ENCODE measurements at places on chromosomes 1 and 21.

- no peak for DNase-seq
Observed at GRCh38 chr1:78122389-78122788, 76.6 kb downstream of the GIPC2 start.

DNA sequence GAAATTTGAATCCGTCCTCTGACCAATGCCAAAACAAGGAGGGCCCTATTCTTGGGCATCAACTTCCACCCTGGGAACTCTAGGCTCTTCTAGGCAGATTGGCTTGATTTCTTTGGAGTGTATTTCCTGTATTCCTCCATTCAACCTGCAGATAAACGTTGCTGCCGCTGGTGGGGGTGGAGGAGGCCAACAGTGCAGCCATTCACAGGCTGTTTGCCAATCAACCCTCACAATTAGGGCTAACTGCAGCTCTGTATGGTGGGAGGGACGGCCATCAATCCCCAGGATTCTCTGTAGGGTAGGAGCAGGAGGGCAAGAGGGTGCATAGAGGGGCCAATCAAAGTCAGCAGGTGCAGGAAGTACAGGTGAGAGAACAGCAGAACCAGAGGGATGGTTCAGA, 273.1 kb upstream of the PROX1 start:
- no peak for DNase-seq

DNA sequence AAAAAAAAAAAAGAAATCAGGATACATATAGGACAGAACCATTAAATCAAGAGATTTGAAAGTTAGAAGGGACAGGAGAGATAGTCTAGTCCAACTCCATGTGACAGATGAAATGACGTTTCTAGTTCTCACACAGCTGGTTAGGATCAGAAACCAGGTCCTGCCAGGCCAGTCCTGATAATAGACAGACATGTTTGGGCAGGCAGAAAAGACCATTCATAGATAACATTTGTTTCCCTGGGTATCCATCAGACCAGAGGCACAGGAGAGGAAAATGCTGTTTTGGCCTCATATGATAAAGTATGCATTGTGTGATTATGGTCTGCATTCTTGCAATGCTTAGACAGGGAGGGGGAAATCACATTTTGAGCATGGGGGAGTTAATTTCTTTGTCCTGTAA, 29.3 kb downstream of the ZBTB8B start:
- DNase-seq, result no peak

DNA sequence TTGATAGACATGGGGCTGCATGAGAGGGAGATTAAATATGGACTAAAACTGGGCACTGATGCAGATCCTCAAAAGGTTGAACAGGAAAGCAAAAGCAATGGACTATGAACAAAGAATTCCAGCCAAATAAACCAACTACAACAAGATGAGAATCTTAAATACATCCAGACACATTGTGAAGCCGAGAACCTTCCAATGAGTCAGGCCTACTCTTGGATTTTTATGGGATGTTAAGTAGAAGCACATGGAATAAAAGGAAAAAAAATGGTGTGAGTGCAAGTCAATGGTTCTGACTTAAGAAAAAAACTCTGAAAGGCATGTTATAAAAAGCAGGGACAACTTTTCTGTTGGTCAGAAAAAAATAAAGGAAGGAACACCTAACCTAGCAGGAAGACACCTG, 227.2 kb downstream of the DPYD start:
- DNase-seq, result peak; percentile 44

DNA sequence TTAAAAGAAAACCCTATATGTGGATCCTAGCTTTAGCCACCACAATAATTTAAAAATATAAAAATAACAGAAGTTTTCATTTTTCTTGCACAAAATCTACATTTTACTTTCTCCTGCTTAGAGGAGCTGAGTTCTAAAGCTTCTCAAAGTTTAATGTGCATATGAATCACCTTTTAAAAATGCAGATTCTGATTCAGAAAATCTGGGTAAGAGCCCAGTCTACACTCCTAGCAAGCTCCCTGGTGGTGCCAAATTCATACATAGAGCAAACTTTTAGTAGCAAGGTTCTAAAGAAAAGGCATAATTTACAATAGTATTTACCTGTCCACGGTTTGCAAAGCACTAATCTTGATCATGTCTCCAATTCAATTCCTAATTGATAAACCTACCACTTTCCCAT, 19.3 kb downstream of the RSBN1 start:
- DNase-seq, result no peak

DNA sequence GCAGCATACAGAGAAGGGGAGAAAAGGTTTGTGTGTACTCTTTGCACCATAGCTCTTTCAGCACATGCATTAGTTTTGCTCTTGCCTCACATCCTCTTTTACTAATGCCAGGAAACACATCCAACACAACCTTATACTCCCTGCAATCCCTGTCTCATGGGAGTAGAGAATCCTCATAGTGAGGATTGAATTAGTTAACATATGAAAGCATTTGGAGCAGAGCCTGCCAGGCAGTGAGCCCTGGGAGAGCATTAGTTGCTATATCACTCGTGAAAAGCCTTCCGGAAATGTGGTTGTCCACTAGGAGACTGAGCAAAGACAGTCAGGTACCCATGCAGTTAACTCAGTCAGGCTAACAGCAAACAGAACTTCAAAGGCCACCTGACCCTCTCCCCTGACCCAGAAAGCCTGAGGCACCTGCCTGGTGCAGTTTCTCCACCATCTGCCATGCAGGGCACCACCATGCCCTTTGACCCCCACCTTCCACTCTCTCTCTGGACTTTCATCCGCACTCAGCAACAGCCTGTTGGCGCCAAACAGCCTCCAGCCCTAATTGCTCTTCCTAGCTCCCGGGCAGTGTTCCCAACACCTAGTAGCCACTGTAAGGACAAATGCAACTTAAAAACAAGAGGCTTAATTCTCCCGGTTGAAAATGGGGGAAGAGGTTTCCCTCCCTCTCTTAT, 14.9 kb upstream of the AGT start:
- peak; percentile 25 for DNase-seq

- DNase-seq, result no peak
Observed at GRCh38 chr1:38577937-38578270, 281.7 kb downstream of the RRAGC start.

DNA sequence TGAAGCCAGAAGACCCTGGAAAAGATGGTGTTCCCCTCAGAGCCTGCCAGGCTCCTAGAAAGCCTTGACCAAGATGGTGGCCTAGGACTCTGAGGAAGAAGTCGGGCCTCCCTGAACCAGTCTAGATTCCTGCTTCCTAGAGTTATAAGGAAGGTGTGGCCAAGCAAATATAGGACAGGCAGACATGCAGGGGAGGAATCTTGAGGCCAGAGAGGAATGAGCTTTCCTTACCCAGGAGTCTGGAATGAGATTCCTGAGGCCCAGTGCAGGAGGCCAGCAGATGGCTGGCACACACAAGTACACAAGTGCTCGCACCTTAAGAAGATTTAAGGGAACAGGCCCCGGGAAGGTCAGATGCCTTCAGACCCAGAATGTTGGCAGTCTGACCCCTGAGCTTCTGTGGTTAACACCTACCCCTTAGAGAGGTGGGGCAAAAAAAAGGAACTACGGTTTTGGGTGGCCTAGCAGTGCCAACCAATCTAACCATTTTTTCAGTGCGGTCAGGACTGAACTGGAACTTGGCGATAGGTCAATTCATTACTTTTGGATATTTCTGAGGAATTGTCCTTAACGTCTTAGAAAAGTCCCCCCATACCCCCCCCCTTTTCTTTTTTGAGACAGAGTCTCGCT, 73.3 kb downstream of the MDM4 start:
- DNase-seq, result peak; percentile 19

DNA sequence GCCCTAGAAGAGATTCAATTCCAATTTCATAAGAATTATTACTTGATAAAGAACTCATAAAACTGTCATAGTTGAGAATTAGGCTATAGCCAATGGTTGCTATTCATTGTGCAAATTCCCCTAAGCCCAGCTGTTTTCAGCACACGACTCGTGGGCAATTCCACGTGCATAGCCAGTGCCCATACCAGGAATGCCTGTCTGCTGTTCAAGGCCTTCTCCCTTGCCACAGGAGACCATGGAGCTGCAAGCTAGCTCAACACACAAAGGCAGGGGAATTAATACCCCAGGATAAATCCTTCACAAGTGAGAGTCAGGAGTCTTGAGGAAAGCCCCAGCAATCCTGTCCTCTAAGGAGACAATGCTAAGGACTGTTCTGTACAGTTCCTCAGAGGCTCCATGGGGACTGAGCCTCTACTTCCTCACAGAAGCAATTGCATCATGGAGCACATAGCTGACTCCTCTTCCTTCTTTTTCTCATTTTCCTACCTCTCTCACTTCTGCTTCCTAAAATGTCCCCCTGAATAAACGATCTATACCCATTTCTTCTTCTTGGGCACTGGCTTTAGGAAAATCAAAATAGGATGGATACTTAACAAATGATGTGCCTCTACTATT, 19.1 kb upstream of the CHRM3 start:
- no peak for DNase-seq

- peak; percentile 66 for DNase-seq
Observed at GRCh38 chr21:15437883-15438282, 291.9 kb upstream of the USP25 start.

GRCh38 chr1:31834501-31834900, 18.7 kb upstream of the SPOCD1 start:
- DNase-seq, result no peak

- peak; percentile 55 for DNase-seq
Observed at GRCh38 chr21:39681845-39682244, 63.1 kb upstream of the IGSF5 start.

- no peak for DNase-seq
Observed at GRCh38 chr1:73859227-73859626, 338.7 kb downstream of the LRRIQ3 start.

DNA sequence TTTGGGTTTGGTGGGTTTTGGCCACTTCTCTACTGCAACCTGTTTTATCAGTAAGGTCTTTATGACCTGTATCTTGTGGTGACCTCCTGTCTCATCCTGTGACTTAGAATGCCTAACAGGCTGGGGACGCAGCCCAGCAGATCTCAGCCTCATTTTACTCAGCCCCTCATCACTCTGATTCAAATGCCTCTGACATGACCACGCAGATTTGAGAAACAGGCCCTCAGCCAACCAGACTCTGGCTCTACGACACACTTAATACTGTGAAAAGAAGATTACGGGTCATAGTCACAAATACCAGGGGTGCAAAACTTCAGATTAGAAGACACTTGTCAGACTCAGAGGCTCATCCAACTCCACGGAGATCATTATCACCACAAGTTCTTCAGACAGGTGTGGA, 28.3 kb upstream of the KIF26B start:
- DNase-seq, result no peak

- DNase-seq, result no peak
Observed at GRCh38 chr1:39585933-39586332, 9.3 kb upstream of the PABPC4 start.

GRCh38 chr1:195195423-195196057, 1412.7 kb downstream of the KCNT2 start:
- no peak for DNase-seq

GRCh38 chr1:183331091-183331742, 87.0 kb downstream of the NMNAT2 start:
- no peak for DNase-seq

DNA sequence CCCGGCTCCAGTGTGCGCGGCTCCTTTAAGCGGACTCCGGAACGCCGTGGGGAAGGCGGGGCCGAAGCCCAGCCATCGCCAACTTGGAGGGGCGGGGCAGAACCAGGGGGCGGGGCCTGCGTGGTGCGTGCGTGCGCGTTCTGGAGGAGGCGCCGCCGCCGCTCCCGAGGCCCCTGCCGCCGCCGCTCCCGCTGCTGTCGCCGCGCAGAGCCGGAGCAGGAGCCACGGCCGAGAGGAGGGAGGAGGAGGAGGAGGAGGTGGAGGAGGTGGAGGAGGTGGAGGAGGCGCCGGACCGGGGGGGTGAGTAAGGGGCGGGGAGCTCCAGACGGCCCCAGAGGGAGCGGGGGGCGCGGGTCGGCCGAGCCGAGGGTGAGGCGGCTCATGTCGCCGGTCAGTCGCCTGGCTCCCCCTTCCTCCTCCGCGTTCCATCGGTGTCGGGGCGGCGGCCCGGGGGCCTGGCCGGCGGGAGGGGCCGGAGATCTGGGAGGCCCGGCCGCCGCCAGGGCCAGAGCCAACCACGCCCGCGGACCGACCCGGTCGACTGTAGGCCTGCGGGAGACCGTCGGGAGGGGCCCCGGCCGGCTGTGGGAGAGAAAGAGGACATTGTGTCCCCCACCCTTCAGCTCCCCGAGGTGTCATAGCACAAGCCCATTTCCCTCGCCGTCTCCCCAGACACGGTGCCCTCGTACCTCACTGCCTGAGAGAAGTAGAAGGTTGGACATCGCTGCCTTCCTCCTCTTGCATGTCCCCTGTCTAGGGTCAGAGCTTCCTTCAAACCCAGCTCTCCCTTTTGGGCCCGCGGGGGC, at the start of gene RAP1A:
Gene RAP1A, plus strand, starts transcription at position 155 of the 806 bp plus-strand sequence. CDS start 71,572 bp downstream, outside the sequence.
- peak; percentile 73 for DNase-seq

- DNase-seq, result no peak
Observed at GRCh38 chr21:42309753-42310213, 5.4 kb downstream of the TFF3 start.

DNA sequence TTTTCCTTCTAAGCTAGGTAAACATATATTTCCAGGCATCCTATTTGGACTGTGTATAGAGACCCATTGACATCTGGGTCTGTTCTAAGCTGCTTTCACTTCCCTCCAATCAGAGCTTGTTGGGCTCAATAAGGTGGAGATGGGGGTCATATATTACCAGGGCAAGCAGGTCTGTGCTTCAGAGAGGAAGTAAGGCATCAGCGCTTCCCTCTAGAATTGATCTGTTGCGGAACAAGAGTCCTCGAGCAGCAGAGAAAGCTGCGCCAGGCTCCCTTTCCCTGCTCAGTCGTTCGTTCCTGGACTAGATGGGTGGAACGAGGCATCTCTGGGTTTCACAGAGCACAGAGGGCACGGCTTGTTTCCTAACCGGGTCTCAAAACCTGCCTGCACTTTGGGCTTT, 63.5 kb downstream of the DISC1 start:
- DNase-seq, result no peak
